ENCODE measurements at places on chromosomes 5 and 9. TPM values are rescaled to one million over a fixed set of nuclear protein-coding genes. Genes with fewer than 3 reads are reported as not detected.

DNA sequence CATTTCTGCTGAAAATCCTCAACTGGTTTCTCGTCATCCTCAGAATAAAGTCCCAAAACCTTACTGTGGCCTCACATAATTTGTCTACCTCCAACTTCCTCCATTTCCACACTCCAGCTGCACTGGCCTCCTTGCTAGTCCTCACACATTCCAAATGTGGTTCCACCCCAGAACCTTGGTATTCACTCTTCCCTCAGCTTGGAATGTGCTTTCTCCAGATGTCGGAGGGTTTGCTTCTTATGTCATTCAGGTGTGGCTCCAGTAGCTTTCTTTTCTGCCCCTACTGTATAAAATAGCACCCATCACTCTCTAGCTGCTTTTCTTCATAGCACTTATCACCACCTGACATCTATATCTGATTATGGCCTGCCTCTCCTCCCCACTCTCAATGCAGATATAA lies 102.5 kb upstream of the IFNK start:
- DNase-seq = no peak

DNA sequence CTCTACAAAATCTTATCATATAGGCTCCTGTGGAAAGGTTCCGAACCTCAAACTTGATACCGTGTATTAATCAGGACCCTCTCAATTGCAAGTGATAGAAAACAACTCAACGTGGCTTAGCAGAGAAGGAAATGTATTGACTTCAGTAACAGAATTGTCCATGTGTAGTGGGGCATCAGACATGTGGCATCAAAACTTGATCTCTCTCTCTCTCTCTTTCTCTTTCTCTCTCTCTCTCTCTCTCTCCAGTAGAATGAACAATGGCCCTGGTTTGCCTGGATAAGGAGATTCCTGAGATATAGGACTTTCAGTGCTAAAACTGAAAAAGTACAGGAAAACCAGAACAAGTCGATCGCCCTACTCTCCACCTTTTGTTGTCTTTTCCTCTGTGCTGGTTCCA lies 168.2 kb downstream of the DRD1 start:
- DNase-seq = no peak

GRCh38 chr9:84141741-84142370 lies 161.3 kb downstream of the RMI1 start:
- DNase-seq = no peak

The IFNA21 gene
- not detected for total RNA-seq

DNA sequence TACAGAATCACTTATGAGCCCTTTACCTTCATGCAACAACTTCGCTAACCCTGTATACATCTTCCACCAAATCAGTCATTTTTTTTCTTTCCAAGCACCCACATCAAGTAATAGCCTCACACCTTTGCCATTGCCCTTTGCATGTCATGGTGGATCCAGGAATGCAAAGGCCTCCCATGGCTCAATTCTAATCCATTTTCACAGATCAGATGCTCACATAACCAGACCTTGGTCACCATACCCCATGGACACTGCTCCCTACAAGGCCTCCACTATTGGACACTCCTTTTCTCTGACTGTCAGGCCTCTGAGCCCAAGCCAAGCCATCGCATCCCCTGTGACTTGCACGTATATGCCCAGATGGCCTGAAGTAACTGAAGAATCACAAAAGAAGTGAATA lies 179.5 kb downstream of the RASEF start:
- no peak for DNase-seq

- no peak for DNase-seq
Measured at GRCh38 chr9:129307227-129307970, 129.3 kb upstream of the IER5L start.

The ANKRD18A gene
- not detected for total RNA-seq

The FBN2 gene
- total RNA-seq = not detected

The ADGRV1 gene
- total RNA-seq = 0.10 TPM

- no peak for DNase-seq
Measured at GRCh38 chr5:97838214-97838613, 655.2 kb upstream of the RIOK2 start.

The PCDHB14 gene
- 0.10 TPM for total RNA-seq

DNA sequence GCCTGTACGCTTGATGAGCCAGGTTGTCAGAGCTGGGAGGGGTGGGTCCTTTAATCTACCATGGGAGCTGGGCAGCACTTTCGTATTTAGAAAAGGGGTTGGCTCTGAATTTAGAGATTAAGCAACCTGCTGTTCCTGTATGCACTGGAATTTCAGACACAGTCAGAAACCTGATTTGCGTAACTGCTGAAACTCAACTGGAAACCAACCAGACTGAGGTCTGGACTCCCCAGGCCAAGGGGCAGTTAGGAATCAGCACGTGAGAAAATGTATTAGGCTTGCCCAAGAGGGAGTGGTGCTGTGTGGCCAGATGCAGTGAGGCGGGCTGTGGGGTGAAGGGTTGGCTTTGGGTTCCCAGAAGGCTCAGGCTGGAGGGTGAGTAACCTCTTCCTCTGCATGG lies 235.0 kb downstream of the GOLPH3 start:
- no peak for DNase-seq
